ENCODE measurements at places on chromosomes 5 and 9. TPM values are rescaled to one million over a fixed set of nuclear protein-coding genes. Genes with fewer than 3 reads are reported as not detected.

DNA sequence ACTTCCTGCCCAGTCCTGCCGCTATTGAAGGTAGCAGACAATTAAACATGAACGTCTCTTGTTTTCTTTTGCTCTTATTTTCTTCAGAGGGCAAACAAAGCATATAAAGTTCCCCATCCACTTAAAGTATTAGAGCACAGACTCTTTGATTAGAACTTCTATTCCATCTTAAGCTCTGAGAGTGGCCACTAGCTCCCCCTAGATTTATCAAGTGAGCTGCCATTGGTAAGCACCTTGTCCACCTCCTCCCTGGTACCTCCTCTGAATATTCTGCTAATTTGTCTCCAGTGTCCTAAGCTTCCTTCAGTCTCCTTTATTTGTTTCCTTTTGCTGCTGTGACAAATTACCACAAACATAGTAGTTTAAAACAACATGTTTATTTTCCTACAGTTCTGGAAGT is 264.3 kb upstream of the KCNN2 start:
- no peaks in the 10 kb centered on the region for H3K4me1 ChIP-seq
- H3K27ac ChIP-seq, result no peak overlapping the region
- no peak overlapping the region for H3K4me3 ChIP-seq
- H3K36me3 ChIP-seq, result no peaks in the 10 kb centered on the region
- DNase-seq, result no peak

GRCh38 chr5:68225188-68225910 is 9.8 kb downstream of the PIK3R1 start:
- H3K4me1 ChIP-seq, result peaks cover 25% of the 10 kb centered on the region
- peak; percentile 91 for DNase-seq
- no peaks in the 10 kb centered on the region for H3K27me3 ChIP-seq
- peaks cover 23% of the 10 kb centered on the region for H3K36me3 ChIP-seq
- peak overlapping the region; percentile 50 for H3K4me3 ChIP-seq
- peak overlapping the region; percentile 78 for H3K27ac ChIP-seq

- DNase-seq, result no peak
- no peaks in the 10 kb centered on the region for H3K36me3 ChIP-seq
Observed at GRCh38 chr9:83505282-83505681, 32.9 kb downstream of the FRMD3 start.

DNA sequence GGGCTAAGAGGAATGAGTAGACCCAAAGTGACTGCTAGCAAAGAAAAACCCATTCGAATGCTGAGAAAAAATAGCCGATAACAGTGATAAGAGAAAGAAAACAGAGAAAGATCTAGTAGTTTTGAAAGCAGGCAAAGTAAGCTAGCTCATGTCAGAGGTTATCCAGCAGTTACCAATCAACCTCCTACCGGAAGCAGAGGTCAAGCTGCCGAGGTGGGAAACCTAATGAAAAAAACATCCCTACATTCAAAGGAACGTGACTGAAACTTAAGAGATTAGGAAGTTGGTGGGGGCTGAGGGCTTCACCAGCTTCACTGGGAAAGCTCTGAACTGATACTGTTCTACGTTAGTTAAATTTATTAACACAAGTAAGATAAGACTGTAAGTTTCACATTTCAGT is 32.6 kb downstream of the SSBP2 start:
- no peaks in the 10 kb centered on the region for H3K36me3 ChIP-seq
- H3K4me3 ChIP-seq, result no peak overlapping the region
- H3K4me1 ChIP-seq, result peaks cover 26% of the 10 kb centered on the region
- no peaks in the 10 kb centered on the region for H3K27me3 ChIP-seq

Gene DDX4
- total RNA-seq, result not detected

Gene PCDHB8
- 2.9 TPM for total RNA-seq

Gene EPB41L4B
- 1.0 TPM for total RNA-seq

DNA sequence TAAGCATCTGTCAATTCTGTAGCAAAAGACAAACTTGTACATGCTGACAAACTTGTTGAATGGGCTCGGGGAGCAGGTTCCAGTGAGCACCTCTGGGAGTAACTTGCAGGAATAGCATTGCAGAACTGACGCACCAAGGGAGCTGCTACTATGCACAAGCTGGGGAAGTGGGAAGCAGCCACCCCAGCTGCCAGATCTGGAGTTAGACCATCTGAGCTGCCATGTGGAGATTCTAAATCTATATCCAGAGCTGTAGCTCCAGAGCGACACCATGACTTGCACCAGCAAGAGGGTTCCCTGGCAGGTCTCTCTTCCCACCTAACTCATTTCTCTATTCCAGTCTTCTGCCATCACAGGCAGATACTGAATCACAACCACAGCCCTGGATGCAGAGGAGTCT is 346.0 kb upstream of the PANK3 start:
- DNase-seq, result no peak
- H3K27me3 ChIP-seq, result no peaks in the 10 kb centered on the region
- no peaks in the 10 kb centered on the region for H3K36me3 ChIP-seq
- no peak overlapping the region for H3K4me3 ChIP-seq

- no peak overlapping the region for H3K4me3 ChIP-seq
- no peak overlapping the region for H3K27ac ChIP-seq
- no peaks in the 10 kb centered on the region for H3K36me3 ChIP-seq
- H3K4me1 ChIP-seq, result no peaks in the 10 kb centered on the region
- peak; percentile 25 for DNase-seq
Observed at GRCh38 chr9:78074385-78075291, 43.0 kb upstream of the GNAQ start.

All from GM23248 (cell line).